ENCODE measurements at places on chromosomes 1 and 21.

DNA sequence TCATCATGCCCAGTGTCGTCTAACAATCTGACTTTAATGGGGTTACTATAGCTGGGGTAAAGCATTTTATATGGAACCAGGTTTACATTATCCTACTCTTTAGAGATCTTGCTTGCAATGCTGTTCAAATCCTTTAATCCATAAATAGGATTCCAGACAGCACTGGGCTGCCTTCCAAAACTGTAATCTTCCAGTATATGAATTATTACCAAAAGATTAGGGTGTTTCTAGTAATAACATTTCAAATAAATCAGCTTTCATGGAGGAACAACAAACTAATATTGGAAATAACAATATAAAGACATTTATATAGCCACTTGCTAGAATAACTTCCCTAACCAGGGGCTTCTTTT is 88.6 kb upstream of the PLXNA2 start:
- no peak for DNase-seq

GRCh38 chr1:94926126-94926914 is 590 bp downstream of the CNN3 start:
- DNase-seq: peak; percentile 63

DNA sequence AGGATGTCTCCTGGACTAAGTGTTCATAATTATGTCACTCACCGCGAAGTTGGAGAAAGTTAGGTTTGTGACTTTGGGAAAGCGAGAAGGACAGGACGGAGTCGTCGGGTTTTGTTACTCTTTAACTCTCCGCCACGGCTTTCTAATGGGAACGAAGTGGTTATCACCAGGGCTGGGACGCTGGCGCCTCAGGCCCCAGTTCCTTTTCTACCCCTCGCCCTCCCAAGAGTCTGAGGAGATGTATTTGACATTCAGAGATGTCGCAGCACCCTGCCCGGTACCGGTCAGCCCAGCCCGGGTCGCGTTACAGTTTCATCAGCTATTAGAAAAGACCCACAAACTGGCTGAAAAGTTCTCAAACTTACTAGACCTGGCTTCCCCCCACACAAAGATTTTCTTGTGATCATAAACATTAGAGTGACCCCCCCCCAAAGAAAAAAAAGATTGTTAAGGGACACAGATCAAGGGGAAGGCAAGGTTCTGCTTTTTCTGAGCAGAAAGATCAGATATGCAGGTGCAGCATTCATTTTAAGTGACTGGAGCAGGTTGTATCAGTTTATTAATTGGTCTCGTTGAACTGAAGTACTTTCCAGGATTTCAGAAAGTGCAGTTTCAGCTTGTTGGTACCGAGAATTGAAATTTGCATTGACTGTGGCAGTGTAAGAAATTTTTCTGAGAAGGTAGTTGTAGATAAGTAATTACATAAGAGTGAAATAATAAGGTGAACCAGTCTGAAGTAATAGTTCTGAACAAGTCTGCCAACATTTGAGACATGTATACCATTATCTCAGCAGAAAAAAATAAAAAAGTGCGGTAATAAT is 859 bp upstream of the ZBTB18 start:
- no peak for DNase-seq

DNA sequence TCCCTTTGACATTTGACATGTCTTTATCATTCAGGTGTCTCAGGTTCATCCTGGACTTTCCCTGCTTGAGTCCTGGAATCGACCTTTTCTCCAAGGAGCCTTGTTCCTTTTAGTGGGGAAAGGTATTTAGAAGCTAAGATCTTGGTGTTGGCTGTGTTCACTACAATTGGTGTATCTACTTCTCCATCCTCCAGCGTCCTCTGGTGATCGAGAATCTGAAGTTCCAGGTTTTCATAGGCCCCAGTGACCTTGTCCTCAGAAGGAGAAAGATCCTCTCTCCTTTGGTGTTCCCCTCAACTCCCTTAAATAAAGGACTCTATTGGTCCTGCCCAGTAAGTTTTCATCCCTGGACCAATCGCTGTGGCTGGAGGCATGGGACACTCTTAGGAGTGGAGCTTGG is 22.1 kb downstream of the MROH7 start:
- DNase-seq: no peak

DNA sequence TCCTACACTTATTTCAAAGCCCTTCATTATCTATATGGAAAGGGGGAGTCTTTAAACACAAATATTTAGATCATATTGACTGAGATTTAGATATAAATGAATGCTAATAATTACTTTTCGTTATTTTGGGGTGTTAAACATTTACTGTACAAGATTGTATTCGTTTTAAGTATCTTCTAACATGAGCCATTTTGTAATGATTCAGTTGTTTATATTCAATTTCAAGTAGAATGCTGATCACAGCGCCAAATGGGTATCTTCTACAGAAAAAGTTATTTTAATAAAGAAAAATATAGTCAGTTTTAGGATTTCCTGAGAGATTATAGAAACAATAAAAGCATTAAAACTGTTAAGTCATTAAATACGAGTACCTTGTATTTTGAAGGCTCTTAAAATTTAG is 104.5 kb upstream of the HNRNPU start:
- no peak for DNase-seq

GRCh38 chr1:244854865-244855578 is 9.3 kb downstream of the HNRNPU start:
- DNase-seq: no peak

GRCh38 chr1:88288571-88288970 is 395.5 kb upstream of the PKN2 start:
- no peak for DNase-seq

GRCh38 chr1:111990878-111991718 is 1.6 kb upstream of the KCND3 start:
- no peak for DNase-seq

- no peak for DNase-seq
These were observed 200.6 kb upstream of the HMCN1 start for GRCh38 chr1:185533596-185533995.

- DNase-seq: no peak
These were observed 312.5 kb upstream of the DUSP10 start for GRCh38 chr1:222054416-222054815.

DNA sequence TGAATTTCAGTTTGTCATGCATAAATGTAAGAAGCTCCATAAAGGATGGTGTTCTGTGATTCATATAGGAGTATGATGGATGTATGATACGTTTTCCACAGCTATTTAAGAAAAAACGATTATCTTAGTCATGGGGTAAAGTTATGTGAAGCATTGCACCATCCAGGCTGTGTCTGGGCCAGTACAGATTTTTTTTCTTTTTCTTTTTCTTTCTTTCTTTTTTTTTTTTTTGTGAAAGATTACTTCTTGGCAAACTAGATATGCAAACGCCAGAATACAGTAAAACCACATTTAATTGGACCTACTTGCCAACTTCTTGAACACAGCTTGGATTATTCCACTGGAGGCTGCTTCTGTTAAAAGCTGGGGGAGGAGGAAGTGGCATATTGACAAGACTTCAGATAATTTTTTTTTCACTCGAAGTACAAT is 14.9 kb downstream of the ZBTB18 start:
- peak; percentile 53 for DNase-seq

- DNase-seq: no peak
These were observed 58.0 kb downstream of the NDUFS5 start for GRCh38 chr1:39084191-39084590.

DNA sequence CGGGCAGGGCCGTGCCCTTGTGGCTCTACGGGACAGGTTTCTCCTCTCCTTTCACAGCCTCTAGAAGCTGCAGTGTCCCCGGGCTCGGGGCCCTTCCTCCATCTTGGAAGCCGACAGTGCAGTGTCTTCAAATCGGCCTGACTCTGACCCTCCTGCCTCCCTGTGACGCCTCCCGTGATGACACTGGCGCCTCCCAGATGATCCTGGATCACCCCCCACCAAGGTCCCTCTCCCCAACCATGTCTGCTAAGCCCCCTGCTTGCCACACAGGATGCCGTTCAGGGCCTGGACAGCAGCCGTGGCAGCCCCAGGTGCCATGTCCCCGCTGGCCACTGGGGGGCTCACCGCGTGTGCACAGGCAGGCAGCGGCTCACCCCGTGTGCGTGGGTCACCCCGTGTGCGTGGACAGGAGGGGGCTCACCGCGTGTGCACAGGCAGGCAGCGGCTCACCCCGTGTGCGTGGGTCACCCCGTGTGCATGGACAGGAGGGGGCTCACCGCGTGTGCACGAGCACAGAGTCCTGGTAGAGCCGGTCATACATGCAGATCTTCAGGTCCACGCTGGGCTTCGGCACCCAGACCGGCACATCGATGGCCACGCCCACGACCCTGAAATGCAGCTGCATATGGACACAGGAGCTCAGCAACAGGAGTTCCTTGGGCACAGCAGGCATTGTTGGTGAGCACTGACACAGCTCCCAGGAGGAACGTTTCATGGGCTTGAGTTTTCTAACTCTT is 24.9 kb upstream of the TMEM52 start:
- DNase-seq: no peak

Data from astrocyte of the spinal cord (primary cell).